ENCODE measurements at places on chromosomes 2 and 18. TPM values are rescaled to one million over a fixed set of nuclear protein-coding genes. Genes with fewer than 3 reads are reported as not detected.

The PID1 gene
- 2.5 TPM for total RNA-seq

The CHRNG gene
- not detected for total RNA-seq

The WDSUB1 gene
- total RNA-seq, result 6.1 TPM

The NT5DC4 gene
- total RNA-seq, result not detected

Measured in H4 (cell line).